ENCODE measurements at places on chromosomes 6 and 20.

GRCh38 chr6:80321011-80321410 is 214.5 kb downstream of the BCKDHB start:
- DNase-seq = no peak

DNA sequence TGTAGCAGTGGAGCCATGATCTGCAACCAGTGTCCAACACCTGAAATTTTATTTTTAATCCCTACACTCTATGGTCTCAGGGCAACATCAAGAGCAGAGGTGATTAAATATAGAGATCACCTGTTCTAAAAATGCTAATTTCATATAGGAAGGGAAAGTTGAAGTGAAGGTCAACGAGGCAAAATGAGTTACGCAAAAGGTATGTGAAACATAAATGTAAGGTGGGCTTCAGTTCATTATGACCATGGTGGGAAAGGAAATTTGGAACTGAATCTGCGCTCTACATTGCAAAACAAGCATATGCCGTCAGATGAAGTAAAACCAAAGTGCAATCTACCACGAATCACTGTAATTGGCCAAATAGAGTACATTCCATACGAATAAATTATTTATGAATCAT is 35.2 kb upstream of the STMND1 start:
- no peak for DNase-seq

DNA sequence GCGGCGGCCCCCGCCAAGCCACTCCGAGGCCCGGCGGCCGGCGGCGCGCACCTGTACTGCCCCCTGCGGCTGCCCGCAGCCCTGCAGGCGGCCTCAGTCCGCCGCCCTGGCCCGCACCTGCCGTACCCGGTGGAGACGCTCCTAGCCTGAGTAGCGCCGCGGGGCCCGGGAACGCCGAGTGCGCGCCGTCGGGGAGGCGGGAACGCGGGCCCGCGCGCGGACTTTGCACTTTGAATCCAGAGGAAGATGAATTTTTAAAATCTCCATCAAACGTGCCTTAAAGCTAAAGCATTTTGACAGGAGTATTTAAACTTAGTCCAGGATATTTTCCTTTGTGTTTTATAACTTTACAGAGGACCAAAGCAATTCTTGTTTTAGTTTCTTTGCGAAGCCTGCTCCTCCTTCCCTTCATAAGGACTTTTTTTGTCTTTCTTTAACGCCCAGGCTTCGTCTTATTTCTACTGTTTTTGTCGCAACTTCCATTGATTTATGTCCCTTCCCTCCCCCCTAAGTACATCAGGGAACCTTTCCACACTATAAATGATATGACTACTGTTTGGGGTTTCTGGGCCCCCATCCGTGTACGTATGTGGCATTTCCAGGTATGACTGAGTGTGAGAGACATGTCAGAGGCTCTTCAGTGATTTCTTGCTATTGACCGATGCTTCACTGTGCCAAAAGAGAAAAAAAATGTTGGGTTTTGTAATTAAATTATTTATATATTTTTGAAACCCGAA is 2.0 kb downstream of the FOXQ1 start:
- DNase-seq = peak; percentile 45

GRCh38 chr6:112640891-112641290 is 293.8 kb downstream of the RFPL4B start:
- no peak for DNase-seq
